ENCODE measurements at places on chromosomes 7 and 10.

DNA sequence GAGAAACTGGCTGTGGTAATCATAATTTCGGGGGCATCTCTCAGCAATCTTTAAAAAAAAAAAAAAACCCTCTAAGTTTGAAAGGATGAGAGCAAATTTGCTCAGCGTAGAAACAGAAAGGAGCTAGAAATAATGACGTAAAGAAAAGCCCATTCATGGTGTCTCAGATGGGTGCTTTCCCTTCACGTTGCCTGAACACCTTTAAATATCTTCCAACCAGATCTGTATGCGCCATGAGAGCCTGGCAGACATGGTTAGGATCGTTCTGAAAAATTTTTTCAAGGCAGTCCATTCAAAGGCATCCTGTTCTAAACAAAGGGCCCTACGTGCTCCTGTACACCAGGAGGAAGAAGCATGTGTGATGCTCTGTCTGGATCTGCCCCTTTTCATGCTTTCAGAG lies 141.2 kb upstream of the C1QL3 start:
- DNase-seq: no peak

- no peak for DNase-seq
Measured at GRCh38 chr7:158657189-158657746, 47.3 kb downstream of the NCAPG2 start.

GRCh38 chr7:43942997-43943396 lies 16.8 kb downstream of the UBE2D4 start:
- no peak for DNase-seq

GRCh38 chr7:47792521-47793121 lies 155.6 kb downstream of the PKD1L1 start:
- DNase-seq: no peak

DNA sequence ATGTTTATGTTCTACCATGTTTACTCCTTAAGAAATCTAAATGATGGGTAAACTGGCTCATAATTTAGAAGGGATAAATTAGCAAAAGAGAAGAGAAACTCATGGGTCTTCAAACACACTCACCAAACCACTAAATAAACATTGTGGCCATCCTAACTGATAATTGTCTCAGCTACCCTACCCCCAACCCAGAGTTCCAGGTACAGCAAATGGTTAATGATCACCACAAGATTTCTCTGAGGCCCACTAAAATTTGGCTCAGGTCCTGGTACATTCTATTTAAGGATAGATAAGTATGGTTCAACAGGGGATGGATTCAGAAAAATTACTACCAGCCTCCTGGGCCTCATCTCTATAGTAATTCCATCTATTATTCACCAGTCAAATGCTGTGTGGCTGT lies 21.4 kb downstream of the SLC25A13 start:
- DNase-seq: no peak

- no peak for DNase-seq
Measured at GRCh38 chr10:76125900-76126299, 694.5 kb downstream of the LRMDA start.

DNA sequence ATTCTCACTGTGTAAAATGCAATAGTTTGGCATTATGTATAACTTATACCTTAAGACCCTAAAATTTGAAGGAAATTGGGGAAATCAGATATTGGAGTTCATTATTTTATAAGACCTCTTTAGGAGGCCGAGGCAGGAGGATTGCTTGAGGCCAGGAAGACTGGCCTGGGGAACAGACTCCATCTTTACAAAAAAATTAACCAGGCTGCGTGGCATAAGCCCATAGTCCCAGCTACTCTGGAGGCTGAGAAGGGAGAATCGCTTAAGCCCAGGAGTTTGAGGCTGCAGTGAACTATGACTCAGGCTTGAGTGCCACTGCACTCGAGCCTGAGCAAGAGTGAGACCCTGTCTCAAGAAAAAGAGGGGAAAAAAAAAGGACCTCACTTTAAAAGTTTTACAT lies 14.0 kb upstream of the PBLD start:
- no peak for DNase-seq

GRCh38 chr7:151133266-151133985 lies 34.1 kb downstream of the GBX1 start:
- no peak for DNase-seq

DNA sequence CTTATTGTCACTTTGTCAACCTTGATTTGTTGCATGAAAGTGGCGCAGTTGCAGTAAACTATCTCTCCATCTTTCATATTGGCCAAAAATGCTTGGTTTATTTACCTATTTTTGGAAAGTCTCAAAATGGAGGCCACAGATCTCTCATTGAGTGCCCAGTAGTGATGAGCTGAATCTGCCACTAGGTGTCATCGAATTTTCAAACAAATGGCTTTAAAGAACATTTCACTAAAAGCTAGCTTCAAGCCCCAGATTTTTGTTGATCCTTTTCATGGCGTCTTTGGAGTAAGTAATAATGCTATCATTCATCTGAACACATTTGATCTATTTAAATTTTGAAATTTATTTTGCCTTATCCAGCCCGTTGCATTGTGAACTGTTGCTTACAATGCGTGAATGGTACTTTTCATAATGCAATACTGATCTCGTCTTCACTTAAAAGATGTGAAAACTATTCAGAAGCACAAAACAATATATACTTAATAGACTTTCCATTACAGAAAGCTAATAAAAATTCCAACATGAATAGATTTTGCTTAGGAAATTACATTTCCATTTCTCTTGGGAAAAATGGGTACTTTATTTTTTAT lies 236.2 kb downstream of the DNAJB9 start:
- DNase-seq: peak; percentile 52

DNA sequence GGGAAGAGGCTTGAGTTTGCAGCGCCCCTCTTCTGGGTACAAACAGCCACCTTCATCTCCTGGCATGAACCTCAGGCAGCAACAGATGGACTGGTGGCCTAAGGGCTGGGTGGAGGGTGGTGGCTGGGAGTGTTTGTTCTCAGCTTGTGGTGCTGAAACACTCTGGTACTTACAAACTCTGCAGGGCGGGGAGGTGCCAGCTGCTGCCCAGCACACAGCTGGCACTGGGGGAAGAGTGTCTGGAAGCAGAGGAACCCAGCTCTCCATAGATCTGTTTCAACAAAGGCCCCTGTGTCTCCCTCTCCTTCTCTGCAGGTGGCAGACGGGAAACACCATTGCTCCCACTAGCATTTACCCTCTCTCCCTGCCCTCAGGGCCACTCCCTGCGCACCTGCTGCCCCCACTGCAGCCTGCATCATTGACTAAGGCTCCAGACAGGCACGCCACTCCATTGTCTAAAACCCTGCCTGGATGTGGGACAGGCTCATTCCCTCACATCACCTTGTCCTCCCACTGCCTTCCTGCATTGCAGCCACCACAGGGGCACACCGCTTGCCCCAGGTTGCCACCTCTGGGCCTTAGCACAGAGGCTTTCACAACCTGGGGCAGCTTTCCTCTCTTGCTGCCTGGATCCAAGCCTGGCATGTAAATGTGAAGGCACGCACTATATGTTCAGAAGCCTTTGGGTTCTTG lies 6.5 kb downstream of the ARHGAP22 start:
- DNase-seq: no peak

DNA sequence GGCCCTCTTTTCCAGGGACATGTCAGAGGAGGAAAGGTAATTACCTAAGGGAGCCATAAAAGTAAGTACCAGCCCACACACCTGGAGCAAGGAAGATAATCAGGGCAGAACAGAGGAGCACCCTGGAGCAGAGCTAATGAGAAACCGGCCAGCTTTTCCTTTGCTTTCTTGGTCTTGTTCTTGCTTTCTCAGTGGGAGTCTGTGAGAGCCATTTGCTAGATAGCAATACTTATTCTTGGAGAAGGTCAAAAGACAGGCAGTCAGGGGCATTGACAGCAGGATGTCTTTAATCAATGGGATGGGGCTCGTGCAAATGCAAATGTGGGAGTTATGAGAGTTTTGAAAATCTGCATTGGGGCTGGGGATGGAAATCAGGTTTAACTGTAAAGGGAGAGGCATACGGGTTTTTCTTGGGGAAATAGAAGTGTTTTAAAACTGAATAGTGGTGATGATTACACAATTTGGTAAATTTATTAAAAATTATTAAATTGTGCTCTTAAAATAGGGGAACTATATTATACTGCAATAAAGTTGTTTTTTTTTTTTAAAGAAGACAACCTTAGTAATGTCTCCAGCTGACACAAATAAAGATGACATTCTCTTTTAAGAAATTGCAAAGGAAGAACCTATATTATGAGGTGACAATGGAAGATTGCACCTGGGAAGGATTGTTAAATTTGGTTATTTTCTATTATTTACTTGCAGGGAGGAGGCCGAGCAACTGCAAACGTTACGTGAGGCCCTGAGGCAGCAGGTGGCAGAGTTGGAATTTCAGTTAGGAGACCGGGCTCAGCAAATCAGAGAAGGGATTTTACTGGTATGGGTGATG lies 35.6 kb upstream of the PPP1R17 start:
- DNase-seq: no peak

GRCh38 chr10:30231071-30231652 lies 117.9 kb downstream of the MTPAP start:
- DNase-seq: no peak

DNA sequence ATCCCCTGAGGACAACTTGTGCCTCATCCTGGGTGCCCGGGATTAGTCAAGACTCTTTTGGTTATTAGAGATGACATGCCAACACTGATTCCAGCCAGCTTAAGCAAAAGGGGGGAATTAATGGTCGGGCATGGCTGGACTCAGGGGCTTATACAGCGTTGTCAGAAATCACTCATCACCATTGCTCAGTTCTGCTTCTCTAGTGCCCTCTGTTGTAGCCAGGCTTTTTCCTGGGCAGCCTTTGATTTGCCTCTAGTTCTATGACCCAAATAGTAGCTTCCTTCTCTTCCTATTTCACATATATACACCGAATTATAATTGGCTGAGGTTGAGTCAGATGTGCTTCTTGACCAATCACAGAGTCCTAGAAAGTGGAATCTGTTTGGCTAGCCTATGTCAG lies 192.0 kb upstream of the HABP2 start:
- DNase-seq: no peak

DNA sequence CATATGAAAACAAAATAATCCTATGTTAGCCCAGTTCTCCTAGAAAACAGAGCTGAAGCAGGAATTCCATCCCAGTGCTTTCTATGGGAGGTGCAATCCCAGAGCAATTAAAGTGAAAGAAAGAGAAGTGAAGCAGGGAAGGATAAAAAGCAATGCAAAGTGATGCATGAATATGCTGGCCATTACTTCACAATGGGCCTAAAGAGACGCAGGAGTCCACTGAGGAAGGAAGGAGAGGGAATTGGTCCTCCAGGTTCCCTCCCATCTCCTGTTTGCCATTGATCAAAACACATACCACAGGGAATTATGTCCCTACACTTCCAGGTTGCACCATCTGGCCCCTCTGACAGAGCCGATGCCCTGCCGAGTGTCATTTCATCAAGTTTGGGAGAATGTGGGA lies 392.2 kb upstream of the NFE2L3 start:
- no peak for DNase-seq

GRCh38 chr7:6432781-6433180 lies 15.0 kb downstream of the DAGLB start:
- no peak for DNase-seq

- DNase-seq: no peak
Measured at GRCh38 chr7:104967595-104967994, 46.4 kb upstream of the KMT2E start.

- DNase-seq: peak; percentile 12
Measured at GRCh38 chr10:74586088-74586585, 240.3 kb upstream of the KAT6B start.

DNA sequence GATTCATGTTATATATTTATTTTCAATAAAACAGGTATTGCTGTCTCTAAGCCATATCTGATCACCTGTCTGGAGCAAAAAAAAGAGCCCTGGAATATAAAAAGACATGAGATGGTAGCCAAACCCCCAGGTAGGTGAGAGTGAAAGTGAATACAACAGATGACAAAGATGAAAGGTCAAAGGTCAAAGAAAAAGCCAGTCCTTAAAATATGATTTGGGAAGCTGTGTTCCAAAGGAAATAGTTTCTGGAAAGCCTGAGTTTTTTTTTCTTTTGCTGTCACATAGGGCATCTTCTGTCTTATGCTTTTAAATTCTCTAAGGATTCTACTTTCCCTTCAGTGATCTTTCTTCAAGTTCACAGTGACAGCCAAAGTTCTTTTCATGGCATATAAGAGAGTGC lies 25.9 kb downstream of the ZNF107 start:
- DNase-seq: no peak

DNA sequence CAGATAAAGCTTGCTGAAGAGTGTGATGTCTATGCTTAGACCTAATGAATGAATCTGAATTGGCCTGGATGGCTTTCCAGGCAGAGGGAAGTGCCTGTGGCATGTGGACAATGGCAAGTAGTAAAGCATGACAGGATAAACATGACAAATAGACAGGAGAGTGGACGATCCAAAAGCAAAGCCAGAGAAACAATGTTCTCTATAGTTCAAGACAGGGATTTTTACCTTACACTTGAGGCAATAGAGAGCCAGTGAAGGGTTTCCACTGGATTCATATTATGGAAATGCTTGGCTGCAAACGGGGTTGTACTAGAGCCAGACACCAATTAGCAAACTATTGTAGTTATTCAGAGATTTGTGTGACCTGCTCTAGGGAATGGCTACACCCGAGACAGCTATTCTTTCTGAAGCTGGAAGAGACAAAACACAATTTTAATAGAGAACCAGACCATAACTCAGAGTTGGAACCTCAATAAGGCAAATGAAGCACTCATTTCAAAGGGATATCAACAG lies 2.3 kb downstream of the AGMO start:
- no peak for DNase-seq

DNA sequence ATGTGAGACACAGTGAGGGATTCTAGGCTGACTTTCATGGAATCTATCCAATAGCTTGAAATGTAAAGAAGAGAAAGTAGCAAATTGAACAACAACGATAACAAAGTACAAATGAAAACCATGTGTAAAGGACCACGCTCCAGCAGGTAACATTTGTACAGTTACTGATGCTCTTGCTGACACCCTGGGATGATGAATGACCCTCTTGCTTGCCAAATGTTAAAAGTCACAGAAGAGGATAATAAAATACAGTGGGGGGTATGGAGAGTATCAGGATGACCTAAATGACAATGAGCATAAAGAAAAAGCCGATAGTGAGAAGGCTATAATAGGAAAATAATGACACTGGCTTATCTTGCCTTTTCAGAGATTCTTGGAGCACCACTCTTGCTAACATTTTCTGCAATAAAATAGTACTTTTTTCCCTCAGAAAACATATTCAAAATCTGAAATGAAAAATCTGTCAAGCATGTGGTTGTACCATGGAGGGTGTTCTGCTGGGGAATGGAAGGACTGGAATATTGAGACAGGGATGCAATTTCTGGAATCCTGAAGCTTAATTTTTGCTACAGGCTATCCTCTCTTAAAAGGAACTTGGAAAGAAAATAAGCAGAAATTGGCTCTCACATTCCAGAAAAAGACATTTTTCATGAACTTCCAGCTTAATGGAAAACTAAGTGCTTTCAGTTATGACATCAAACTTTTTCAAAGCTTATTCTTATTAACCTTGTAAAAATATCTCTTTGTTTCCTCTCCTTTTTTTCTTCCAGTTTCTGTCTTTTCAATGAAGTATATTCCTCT lies 303.2 kb upstream of the GHITM start:
- no peak for DNase-seq

DNA sequence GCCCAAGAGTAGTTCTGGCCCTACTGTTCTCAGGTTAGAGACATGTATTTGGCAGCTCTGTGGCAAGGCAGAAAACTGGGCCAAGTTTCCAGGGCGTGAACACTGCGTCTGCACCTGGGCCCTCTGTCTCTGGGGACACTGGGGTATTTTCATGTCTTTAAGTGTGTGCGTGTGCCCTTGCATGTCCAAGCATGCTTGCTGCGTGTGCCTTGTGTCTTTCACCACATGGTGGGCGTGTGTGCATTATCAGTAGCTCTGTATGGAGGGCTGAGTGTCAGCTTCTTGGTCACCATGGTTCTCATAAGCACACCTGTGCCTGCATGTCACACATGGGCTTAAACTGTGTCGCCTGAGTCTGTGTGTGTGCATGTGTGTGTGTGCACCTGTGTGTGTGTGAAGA lies 69.3 kb downstream of the HIPK2 start:
- no peak for DNase-seq
